Esophagus squamous epithelium (tissue), 5 donors: ENCODE measurements at places on chromosomes 7 and 10.
A peak's percentile ranks its signal among the peaks of the same experiment; 100 is the strongest.

DNA sequence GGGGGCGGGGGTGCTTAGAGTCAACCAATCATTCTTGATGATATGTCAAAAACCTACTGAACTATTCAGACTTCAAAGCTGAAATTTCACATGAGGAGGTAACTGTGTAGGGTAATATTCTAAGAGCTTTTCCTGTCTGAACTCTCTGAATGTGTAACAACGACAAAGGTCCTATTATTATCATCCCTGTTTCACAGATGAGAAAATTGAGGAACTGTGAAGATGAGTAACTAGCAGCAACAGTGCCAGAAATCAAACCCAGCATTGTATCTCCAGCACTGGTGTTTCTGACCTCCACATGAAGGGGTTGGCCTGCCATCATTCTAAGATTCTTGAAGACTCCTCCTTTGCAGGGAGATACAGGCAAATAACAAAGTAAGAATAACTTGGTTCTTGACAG lies 294.7 kb upstream of the AOAH start:
- DNase-seq = no peak

DNA sequence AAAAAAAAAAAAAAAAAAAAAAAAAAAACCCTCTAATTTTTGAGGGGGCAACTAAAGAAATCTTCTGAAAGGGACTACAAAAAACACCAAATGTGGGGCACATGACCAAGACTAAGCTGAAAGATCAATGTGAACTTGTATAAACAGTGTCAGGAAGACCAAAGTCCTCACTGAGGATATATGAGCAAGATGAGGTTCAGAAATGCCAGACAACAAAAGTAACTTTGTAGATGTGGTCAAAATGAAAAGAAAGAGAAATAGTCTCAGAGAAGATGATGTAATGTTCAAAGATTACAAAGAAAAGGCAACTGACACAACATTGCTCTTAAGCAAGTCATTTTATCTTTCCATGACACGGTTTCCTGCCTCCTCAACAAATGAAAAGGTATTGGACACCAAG lies 48.7 kb upstream of the PTPRZ1 start:
- no peak for DNase-seq

GRCh38 chr10:63866747-63867140 lies 345.5 kb downstream of the REEP3 start:
- DNase-seq = no peak

DNA sequence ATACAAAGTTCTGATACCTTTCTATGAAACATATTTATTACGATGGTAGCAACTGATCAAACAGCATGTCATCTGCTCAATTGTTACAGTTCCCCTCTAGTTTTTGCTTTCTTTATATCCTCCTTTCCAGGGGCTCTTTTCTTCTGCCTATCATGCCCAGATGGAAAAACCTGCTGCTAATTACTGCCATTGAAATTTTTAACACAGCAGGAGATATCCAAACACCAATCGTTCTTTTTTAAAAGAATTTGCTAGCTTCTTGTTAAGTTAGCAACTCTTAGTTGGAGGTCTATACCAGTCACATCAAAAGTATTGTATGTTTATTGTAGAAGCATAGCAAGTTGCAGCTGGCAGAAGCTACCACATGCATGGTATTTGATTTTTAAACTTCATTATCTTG lies 768.5 kb downstream of the NXPH1 start:
- no peak for DNase-seq

GRCh38 chr7:15593382-15593781 lies 31.6 kb upstream of the AGMO start:
- no peak for DNase-seq

DNA sequence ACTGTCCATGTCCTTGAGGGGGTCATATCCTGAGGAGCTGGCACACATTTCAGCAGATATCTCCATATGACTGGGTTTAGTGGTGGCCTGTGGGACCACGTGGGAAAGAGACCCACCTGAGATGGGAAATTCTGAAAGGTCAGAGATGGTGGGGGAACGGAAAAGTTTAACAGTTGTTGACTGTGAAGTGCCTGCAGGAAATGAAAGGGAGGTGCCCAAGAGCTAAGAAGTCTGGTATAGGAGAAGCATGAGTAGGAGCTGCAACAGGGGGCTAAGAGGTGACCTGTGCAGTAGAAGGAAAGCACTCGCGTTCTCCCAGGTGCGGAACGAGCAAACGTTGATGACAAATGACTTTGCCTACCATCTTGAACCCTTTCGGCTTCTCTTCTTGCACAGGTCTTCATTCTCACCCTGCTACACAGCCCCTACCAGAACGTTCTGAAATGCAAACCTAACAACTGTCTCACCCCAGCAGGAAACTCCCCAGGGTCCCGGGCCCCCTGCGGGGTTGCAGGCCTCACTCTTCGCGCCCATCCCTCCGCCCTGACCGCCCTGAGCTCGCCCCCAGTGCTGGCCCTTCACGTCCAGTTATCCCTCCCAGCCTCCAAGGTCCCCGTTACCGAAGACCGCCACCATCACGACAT lies 9.8 kb upstream of the FXYD4 start:
- no peak for DNase-seq

GRCh38 chr7:140033036-140033435 lies 29.7 kb downstream of the PARP12 start:
- no peak for DNase-seq

DNA sequence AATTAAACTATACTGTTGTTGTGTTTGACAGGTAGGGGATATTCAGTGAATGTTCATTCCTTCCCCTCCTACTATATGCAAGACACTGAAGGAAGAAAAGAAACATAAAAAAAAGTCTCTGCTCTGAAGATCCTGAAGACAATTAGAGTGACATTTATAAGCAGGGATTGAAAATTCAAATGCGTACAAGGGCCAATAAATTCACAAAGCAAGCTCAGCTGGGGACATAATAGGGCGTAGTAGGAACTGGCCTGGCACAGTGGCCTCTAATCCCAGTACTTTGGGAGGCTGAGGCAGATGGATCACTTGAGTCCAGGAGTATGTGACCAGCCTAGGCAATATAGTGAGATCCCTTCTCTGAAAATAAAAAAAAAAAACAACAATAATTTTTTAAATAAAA lies 104.9 kb upstream of the KMT2E start:
- DNase-seq = no peak

DNA sequence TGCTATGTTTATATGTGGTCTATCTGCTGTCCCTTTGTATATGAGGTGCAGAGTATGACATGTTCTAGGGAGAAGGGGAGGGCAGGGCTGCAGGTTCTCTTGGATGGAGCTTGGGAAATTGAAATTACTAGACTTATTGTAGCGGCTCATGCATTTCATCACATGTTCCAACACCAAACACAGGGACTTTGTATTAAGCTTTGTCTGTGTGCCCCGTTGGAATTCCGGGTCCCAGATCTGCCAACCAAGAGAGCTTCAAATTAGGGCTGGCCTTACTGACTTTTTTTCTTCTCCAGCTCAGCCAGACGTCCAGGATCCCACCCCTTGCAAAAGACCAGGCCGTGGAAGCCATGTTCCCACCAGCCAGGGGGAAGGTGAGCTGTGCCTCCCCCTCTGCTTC lies 3.4 kb downstream of the ZNF789 start:
- DNase-seq = no peak

DNA sequence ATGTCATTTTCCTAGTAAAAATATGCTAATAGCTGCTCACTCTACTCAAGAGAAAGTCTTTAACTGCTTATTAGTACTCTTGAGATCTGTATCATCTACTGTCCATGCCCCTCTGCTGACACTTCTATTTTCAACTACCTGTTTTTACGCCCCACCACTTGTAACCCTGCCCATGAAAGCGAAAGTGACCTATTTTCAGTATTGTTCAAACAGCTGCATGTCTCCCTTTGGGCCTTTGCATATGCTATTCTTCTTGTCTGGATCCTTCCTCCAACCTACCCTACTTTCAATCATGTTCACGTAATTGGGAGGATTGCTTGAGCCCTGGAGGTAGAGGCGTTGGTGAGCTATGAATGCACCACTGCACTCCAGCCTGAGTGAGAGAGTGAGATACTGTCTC lies 1481.3 kb downstream of the GATA3 start:
- DNase-seq = no peak

GRCh38 chr10:71145352-71145945 lies 66.9 kb upstream of the UNC5B start:
- DNase-seq = no peak

DNA sequence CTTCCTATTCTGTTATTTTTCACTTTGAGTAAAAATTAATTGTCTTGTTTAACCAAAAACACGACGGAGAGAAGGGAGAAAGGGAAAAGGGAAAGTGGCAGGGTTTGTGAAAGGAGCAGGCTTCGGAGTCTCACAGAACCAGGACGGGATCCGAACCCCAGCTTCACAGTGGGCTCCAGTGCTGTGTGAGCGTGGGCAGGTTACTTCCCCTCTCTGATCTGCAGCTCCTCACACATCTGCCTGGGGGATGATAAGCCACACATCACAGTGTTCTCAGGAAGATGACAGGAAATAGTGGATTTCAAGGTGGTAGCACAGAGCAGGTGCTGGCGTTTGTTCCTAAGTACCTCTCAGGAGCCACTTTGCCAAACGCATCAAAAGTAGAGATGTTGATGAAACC lies 94.2 kb upstream of the GPR26 start:
- no peak for DNase-seq

GRCh38 chr7:140696024-140696679 lies 356 bp upstream of the NDUFB2 start:
- DNase-seq = peak; percentile 54

GRCh38 chr7:47227762-47228177 lies 354.1 kb downstream of the TNS3 start:
- DNase-seq = no peak

DNA sequence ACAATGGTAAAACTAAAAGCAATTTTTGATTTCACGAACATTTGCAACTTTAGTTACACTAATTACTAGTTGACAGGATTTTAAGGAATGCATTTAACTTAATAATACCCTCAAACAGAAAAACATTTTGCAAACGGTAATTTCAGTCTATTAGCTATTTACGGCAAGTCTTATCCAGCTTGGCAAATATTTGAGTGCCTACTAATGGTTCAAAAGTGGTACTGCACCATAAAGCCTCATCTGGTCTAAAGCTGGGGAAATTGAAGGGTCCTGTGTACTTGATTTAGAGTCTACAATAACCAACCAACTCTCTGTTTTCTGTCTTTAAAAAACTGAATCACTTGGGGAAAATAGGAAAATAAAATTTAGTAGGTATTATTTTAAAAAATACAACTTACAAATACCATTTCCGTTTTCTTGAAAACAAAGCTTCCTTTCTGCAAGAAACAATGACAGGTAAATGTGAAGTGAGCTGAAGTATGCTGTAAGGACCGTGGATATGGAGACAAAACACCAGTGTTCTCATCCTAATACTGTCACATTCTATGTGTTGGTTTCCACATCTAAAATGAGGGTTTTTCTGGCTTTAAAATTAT lies 142.3 kb downstream of the VPS50 start:
- no peak for DNase-seq

DNA sequence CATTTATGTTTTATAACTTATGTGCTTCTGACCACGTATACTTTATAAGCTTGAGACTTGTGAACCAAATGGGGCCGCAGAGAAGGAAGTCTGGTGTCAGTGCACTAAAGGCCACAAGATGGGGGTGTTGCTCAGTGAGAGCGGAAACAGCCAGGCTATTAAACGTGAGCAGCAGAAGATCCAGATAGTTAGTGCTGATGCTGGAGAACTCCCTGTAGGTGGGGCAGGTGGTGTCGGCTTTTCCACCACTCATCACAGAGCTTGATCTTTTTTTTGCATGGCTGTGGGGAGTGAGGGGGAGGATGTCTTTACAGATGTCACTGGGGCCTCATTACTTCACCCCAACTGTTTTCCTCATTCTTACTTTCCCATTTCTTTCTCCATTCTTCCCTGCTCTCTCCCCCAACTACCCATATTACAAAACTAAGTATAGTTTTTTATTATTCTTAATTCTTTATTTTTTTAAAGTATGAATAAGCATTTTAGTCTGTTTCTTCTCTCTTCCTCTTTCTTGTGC lies 34.7 kb downstream of the ACADSB start:
- no peak for DNase-seq

DNA sequence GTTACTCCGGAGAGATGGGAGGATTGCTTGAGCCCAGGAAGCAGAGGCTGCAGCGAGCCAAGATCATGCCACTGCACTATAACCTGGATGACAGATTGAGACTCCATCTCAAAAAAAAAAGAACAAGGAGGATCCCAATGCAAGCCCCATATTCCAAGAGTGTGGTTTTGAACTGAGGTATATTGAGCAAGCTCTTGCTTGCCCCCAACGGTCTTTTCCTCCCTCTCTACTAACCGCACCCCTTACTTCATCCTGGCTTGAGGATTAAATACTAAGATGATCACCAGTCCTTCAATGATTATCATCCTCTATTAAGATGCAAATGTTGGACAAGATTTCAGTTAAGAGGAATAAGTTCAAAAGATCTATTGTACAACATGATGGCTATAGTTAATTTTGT lies 12.5 kb upstream of the SRGN start:
- DNase-seq = no peak

DNA sequence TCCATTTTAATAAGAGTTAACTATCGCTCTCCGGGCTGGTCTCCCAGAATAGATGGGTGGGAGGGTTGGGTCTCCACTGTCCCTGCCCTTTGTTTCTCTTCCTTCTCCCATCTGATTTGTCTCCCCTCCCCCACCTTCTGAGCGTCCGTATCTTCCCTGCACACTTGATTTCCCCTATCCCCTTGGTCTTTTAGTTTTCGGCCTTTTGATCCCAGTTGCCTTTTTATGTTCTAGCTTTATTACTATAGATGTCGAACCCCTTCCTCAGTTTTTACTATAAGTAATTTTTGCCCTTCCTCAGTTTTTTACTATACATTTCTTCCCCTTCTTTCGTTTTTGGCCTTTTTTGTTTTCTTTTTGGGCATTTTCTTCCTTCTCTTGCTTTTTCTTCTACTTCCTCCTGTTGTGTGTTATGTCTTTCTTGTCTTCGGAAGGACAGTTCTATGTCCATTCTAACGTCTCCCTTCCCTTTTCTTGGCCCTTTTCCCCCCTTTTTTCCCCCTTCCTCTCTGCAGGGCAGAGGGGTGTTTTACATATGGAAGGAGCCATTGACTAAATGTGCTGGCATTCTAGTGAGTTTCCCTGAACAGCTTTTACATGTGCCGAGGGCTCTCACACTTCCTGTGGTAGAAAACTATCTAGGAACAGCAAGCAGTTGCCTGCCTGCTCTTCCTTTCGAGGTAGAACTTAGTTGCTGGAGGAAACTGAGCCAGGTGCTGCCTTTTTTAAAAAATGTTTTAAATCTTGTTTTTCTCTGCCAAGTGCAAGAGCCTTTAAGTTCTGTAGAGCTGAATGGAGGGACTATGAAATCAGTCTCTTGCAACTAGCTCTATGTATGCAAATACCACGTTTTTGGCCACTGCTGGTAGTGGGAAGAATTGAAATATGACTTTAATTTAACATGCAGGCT lies 2.8 kb downstream of the TET1 start:
- no peak for DNase-seq

GRCh38 chr10:113899952-113900598 lies 45.6 kb downstream of the NHLRC2 start:
- DNase-seq = no peak
